ENCODE measurements at places on chromosomes 12 and 14. TPM values are rescaled to one million over a fixed set of nuclear protein-coding genes. Genes with fewer than 3 reads are reported as not detected.

GRCh38 chr14:24918822-24919221 lies 131.1 kb downstream of the STXBP6 start:
- DNase-seq = no peak

DNA sequence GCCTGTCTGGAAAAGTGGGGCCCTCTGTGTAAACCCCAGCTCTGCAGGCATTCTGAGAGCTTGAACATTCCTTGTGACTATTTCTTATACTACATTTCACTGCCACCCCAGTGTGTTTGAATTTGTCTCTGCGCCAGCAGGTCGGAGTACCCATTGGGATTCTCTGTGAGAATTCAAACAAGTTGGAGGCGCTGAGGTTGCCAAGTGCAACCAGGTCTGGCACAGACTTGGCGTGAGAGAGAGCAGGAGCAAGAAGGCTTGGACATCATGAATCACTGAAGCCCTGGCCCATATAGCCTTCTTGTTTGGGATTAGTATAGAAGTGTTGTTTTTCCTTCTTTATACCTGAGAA lies 33.0 kb upstream of the ATP2A2 start:
- no peak for DNase-seq

DNA sequence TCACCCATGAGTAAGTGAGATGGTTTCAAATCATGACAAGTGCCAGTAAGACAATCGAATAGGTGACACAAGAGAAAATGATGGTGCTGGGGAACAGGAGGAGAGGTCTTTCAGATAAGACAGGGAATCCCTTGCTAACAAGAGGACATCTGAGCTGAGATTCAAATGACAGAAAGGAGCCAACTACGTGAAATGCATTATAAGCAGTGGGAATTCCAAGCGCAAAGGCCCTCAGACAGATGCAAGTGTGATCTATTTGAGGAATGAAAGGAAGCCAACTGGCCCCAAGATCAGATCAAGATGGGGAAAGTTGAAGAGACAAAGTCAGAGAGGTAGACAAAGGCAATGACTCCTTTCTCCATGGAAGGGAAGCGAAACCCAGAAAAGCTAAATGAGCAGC lies 4.7 kb downstream of the KCNK10 start:
- no peak for DNase-seq

GRCh38 chr14:44215660-44216059 lies 291.4 kb downstream of the FSCB start:
- no peak for DNase-seq

- DNase-seq = no peak
These were observed 52.9 kb upstream of the FERMT2 start for GRCh38 chr14:53003776-53004175.

DNA sequence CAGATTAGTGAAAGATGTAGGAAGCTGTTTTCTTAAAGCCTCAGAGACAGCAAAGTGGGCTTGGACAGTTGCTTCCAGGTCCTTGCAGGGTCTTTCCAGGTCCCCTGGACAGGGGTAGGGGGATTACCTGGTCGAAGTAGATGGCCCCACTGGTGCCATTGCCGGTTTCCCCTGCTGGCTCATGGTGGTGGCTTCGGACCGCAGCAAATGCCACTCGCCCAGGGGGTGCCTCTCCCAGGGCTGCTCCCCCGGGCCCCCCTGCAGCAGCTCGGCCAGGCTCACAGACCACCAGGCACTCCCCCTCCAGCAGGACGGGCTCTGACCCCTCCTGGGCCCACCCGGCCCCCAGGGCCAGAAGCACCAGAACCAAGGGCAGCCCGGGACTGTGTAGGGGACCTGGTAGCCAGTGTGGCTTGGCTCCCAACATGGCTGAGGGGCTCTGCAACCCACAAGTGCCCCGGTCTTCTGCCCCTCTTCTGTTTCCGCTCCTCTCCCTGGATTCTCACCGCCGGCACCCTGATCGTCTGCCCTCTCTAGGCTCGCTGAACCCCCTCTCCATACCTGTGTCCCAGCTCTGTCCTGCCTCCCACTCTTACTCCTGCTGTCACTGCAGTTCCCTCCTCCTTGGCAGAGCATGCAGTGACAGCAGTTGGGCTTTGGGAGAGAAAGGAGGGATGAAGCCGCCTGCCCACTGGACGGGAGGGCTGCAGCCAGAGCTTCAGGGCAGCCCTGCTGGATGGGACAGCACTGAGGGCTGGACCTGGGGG lies 657 bp downstream of the CBLN3 start:
- no peak for DNase-seq

- DNase-seq = peak; percentile 18
These were observed 10.2 kb upstream of the SERPINA9 start for GRCh38 chr14:94485944-94486841.

DNA sequence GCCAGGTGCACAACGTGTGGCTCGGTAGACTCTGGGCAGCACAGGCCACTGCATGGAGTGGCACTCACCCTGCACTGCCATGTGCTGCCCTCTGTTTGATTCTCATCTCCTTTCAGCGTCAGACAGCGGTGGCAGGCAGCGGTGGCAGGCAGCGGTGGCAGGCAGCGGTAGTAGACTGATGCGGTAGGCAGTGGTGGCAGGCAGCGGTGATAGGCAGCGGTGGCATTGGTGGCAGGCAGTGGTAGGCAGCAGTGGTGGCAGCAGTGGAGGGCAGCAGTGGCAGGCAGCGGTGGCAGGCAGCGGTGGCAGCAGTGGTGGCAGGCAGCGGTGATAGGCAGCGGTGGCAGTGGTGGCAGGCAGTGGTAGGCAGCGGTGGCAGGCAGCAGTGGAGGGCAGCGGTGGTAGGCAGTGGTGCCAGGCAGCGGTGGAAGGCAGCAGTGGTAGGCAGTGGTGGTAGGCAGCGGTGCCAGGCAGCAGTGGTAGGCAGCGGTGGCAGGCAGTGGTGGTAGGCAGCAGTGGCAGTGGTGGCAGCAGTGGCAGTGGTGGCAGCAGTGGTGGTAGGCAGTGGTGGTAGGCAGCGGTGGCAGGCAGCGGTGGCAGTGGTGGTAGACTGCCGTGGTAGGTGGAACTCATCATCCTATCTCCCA lies 6.0 kb upstream of the MEG3 start:
- DNase-seq = no peak

Gene SMIM41
- not detected for total RNA-seq

Gene LGR5
- 1.9 TPM for total RNA-seq

Gene TMEM19
- total RNA-seq = 72.8 TPM

Gene TXNDC16
- 4.9 TPM for total RNA-seq

Gene KRT7
- total RNA-seq = 16.8 TPM

All from Panc1 (cell line).